ENCODE measurements at places on chromosomes 3 and 15. TPM values are rescaled to one million over a fixed set of nuclear protein-coding genes. Genes with fewer than 3 reads are reported as not detected.

GRCh38 chr3:184584464-184584891 is 22.9 kb downstream of the EPHB3 start:
- no peak for DNase-seq

DNA sequence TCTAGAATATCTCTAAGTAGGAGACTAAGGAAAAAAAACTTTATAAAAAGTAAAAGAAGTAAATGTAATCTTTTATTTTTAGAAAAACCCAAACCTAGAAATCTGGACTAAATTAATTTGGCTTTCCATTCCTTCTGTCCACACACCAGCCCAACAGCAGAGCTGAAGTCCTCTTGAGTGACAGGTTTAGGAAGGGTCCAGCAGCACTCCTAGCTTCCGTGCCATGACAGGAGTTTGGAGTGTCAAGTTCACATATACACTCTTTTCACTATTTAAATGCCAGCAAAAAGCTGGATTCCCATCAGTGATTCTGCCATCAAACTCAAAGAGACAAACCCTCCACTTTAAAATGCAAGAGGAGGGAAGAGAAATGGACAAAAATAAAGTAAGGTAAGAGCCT is 13.1 kb downstream of the PROK2 start:
- no peak for DNase-seq

- peak; percentile 19 for DNase-seq
Measured at GRCh38 chr15:88912500-88912921, 668 bp downstream of the MFGE8 start.

DNA sequence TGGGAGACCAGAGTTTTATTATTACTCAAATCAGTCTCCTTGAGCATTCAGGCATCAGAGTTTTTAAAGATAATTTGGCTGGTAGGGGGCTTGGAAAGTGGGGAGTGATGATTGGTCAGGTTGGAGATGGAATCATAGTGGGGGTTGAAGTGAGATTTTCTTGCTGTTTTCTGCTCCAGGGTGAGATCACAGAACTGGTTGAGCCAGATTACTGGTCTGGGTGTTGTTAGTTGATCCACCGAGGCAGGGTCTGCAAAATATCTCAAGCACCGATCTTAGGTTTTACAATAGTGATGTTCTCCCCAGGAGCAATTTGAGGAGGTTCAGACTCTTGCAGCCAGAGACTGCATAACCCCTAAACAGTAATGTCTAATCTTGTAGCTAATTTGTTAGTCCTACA is 141.0 kb downstream of the OTOL1 start:
- no peak for DNase-seq

DNA sequence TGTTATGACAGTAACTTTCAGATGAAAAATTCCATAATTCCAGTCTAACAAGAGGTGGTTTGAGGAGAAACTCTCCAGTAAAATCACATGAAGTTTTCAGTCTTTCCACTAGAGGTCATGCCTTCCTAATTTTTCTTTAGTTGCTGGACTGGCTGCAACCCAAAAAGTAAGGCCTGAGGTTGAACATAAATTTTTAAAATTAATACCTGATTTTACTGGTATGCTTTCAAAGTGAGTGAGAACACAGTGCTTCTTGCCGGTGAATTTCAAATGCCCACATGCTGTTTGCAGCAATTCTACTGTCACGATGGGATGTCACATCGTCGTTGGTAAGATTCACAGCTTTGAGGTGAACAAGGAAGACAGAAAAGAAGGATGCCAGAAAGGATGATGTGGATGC is 89.0 kb upstream of the FGF12 start:
- peak; percentile 1 for DNase-seq

- no peak for DNase-seq
Measured at GRCh38 chr3:49831341-49831740, 17.6 kb upstream of the UBA7 start.

DNA sequence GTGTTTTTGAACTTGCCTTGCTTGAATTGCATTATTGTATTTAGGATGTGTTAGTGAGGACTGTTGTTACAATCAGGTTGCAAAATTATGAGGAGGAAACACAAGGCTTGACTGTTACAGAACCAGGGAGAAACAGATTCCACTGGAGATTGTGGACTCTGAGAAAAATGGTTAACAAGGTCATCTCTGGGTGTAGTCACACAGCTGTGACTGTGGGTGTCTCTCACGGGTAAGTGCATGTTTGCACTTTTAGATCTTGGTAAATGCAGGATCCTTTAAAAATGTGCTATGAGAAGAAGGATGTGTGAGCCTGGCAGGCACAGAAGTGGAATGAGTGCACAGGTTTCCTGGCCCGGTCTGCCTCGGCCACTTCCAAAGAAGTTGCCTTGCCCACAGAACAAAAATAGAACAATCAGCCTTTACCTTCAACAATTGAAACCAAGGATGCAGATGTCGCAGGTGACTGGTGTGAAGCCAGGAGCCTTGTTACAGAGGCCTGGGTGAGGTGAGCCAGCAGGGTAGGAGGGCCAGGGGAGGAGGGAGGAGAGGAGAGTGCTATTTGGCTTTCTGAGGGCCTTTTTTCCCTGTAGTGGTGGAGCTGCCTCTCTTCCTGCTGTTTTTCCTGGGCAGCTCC is 68.0 kb downstream of the ABHD5 start:
- DNase-seq, result no peak

DNA sequence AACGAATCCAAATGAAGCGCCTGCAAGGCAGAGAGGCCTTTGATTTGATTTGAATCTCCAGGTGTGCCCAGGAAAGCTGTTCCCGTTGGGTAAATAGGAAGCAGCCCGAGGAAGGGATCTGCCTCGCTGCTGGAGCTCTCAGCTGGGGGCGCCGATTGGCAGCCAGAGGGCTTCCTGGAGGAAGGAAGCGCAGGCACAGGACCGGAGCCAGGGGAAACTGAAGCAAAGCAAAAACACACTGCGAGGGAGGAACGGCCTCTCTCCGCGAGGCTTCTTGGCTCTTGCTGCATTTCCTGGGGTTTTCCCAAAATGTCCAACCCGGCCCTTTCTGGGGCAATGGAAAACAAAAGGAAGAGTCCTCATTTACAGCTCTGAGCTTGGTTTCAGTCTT is 80.3 kb downstream of the TMEM266 start:
- DNase-seq, result no peak

Gene COL6A5
- total RNA-seq, result not detected

Data from neural crest cell (in vitro differentiated cells).